ENCODE measurements at places on chromosomes 3 and 15. TPM values are rescaled to one million over a fixed set of nuclear protein-coding genes. Genes with fewer than 3 reads are reported as not detected.

The XCR1 gene
- not detected for total RNA-seq

The SAMMSON gene
- not detected for total RNA-seq

The CNTN3 gene
- not detected for total RNA-seq

The PPP2R3A gene
- 1.7 TPM for total RNA-seq

The C3orf80 gene
- 0.96 TPM for total RNA-seq

All from A549 treated with dexamethasone at 1 μM for 4 hours (cell line).